Sigmoid colon (tissue), 7 donors: ENCODE measurements at places on chromosomes 12 and 14. TPM values are rescaled to one million over a fixed set of nuclear protein-coding genes. Genes with fewer than 3 reads are reported as not detected.

DNA sequence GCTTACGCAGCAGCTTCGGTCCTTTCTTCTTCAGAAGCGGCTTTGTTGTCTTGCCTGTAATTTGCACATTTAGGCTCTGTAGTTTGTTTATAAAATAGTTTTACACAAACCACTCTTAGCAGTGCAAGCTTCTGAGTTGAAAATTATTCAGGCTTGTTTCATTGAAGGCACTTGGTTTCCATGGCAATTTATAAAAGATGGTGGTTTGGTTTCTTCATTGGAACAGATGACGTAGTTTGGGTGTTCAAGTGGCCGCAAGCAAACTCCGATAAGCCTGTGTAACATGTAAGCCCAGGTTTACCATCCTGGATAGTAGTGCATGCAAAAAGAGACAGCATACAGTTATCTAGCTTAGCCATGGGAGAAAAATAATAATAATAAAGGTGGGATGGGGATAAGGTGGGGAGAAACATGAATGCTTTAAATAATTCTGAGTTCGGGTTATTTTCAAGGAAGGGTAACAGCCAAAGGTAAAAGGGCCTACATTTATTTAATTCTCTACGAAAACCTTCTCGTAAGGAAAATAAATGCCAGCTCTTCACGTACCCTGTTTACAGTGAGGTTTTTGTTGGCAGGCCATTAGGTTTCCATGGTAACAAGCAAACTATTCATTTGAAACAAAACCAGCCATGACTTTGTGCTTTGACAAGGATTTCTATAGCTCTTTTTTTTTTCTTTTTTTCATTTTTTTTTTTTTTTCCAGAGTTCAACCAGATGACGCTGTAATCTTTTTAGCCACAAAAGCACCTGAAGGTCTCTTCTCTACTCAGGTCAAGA lies 189.6 kb upstream of the RPL10L start:
- no peak for DNase-seq
- H3K27ac ChIP-seq: no peak overlapping the region
- H3K4me1 ChIP-seq: no peaks in the 10 kb centered on the region
- H3K4me3 ChIP-seq: no peak overlapping the region

GMPR2 gene
- 44.9 TPM for total RNA-seq

PROX2 gene
- not detected for total RNA-seq

TRHDE gene
- 2.9 TPM for total RNA-seq

SCYL2 gene
- 97.3 TPM for total RNA-seq

OSGEP gene
- total RNA-seq: 41.3 TPM

GRCh38 chr12:106791531-106791930 lies 17.0 kb downstream of the RIC8B start:
- no peak overlapping the region for H3K4me3 ChIP-seq
- no peaks in the 10 kb centered on the region for H3K27me3 ChIP-seq
- H3K27ac ChIP-seq: no peak overlapping the region
- H3K4me1 ChIP-seq: no peaks in the 10 kb centered on the region

- peaks cover 19% of the 10 kb centered on the region for H3K27me3 ChIP-seq
- H3K36me3 ChIP-seq: no peaks in the 10 kb centered on the region
- DNase-seq: no peak
- no peak overlapping the region for H3K27ac ChIP-seq
- H3K4me1 ChIP-seq: no peaks in the 10 kb centered on the region
Measured at GRCh38 chr12:124302241-124302806, 7.4 kb downstream of the RFLNA start.

RPGRIP1 gene
- 0.27 TPM for total RNA-seq

- peaks cover 81% of the 10 kb centered on the region for H3K4me1 ChIP-seq
- no peaks in the 10 kb centered on the region for H3K27me3 ChIP-seq
- H3K27ac ChIP-seq: peak overlapping the region; percentile 81
- peaks cover 36% of the 10 kb centered on the region for H3K36me3 ChIP-seq
- DNase-seq: no peak
- H3K4me3 ChIP-seq: no peak overlapping the region
Measured at GRCh38 chr14:73726025-73726961, 12.1 kb upstream of the PNMA1 start.

GRCh38 chr14:71964716-71965115 lies 32.5 kb downstream of the RGS6 start:
- no peaks in the 10 kb centered on the region for H3K36me3 ChIP-seq
- H3K27me3 ChIP-seq: no peaks in the 10 kb centered on the region
- H3K4me1 ChIP-seq: no peaks in the 10 kb centered on the region
- DNase-seq: no peak
- no peak overlapping the region for H3K4me3 ChIP-seq

TCL1B gene
- total RNA-seq: not detected

LRRC10 gene
- not detected for total RNA-seq

- no peak overlapping the region for H3K4me3 ChIP-seq
- H3K27me3 ChIP-seq: no peaks in the 10 kb centered on the region
- no peak overlapping the region for H3K27ac ChIP-seq
- H3K4me1 ChIP-seq: no peaks in the 10 kb centered on the region
- DNase-seq: no peak
- H3K36me3 ChIP-seq: no peaks in the 10 kb centered on the region
Measured at GRCh38 chr14:104072586-104072985, 12.9 kb upstream of the ASPG start.

DNA sequence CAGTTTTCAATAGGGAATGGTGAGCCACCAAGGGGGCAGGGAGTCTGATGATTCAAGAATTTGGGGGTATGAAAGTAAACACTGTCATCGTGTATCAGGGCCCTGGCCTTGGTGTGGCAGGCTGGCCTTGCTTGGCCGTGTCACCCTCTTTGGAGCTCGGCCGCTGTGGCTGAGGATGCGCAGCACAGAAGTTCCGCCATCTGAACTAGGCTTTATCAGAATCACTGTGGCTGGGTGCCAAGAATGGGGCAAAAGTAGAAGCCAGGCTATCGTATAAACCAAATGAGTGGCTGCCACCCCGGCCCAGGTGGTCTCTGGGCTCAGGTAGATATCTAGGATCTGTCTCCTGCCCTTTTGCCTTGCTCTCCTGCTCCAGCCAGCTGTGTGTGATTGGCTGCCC lies 137.4 kb downstream of the PAPOLA start:
- no peak for DNase-seq
- no peaks in the 10 kb centered on the region for H3K27me3 ChIP-seq
- no peak overlapping the region for H3K4me3 ChIP-seq
- H3K27ac ChIP-seq: no peak overlapping the region
- H3K36me3 ChIP-seq: no peaks in the 10 kb centered on the region

- no peaks in the 10 kb centered on the region for H3K27me3 ChIP-seq
- H3K36me3 ChIP-seq: peaks cover 10% of the 10 kb centered on the region
- no peaks in the 10 kb centered on the region for H3K4me1 ChIP-seq
- no peak for DNase-seq
Measured at GRCh38 chr14:96576359-96576758, 74.2 kb downstream of the PAPOLA start.

KRT74 gene
- not detected for total RNA-seq

- no peak overlapping the region for H3K27ac ChIP-seq
- DNase-seq: peak; percentile 29
- no peak overlapping the region for H3K4me3 ChIP-seq
- peaks cover 17% of the 10 kb centered on the region for H3K27me3 ChIP-seq
- H3K36me3 ChIP-seq: no peaks in the 10 kb centered on the region
Measured at GRCh38 chr14:100577986-100578431, 9.2 kb downstream of the BEGAIN start.

GLT8D2 gene
- 17.1 TPM for total RNA-seq

GRCh38 chr12:69988481-69989321 lies 163.7 kb downstream of the MYRFL start:
- DNase-seq: no peak
- H3K36me3 ChIP-seq: no peaks in the 10 kb centered on the region
- no peaks in the 10 kb centered on the region for H3K27me3 ChIP-seq
- H3K4me3 ChIP-seq: peak overlapping the region; percentile 8

- DNase-seq: no peak
- H3K36me3 ChIP-seq: no peaks in the 10 kb centered on the region
- no peak overlapping the region for H3K4me3 ChIP-seq
- peaks cover 6% of the 10 kb centered on the region for H3K4me1 ChIP-seq
- H3K27ac ChIP-seq: no peak overlapping the region
Measured at GRCh38 chr14:70709726-70710382, 68.1 kb downstream of the TTC9 start.

DNA sequence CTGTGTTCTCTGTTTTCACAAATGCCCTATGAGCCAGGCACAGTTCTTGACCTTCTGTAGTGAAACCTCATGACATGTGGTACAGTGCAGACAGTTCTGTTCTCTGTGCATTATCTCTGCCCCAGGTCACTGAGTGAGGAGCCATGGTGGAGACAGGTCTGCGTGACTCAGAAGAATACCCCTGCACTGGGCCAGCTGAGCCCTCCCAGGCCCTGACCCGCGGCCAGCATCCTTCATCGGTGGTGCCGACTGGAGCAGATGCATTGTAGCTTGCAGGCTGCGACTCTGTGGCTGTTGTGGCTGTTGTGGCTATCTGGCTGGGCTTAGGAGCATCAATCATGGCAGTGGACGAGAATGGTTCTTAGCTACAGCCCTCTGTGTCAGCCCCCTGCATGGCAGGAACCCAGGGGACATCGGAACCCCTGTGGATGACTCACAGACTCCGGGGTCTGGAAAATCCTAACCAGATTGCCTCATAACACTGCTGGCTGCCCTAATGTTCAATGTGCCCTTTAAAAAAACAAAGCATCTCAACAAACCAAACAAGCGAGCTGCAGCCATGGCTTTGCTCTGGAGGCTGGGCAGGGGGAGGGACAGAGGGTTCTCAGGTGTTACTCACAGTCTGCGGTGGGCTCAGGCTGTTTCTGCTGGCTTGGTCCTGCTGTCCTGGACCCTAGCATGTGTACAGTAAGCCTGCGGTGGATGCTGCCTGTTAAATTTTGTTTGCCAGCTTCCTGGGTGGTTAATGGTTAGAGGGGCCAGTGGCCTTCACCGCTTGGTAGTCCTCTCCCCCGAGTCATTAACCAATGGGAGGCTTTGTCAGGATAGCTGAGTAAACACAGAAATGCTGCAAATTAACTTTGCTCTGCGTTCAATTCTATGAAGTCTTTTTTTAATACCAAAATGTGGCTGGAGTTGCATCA lies at the start of gene SERPINA6:
TSS of gene SERPINA6 (minus strand) at position 689 of the 923 bp plus-strand sequence. CDS start 8,688 bp downstream, outside the sequence.
- no peak within 1 kb of the TSS for H3K27ac ChIP-seq
- H3K27me3 ChIP-seq: no peaks in the 10 kb centered on the region
- H3K4me3 ChIP-seq: no peak within 1 kb of the TSS
- no peaks in the 10 kb centered on the region for H3K36me3 ChIP-seq
- no peaks in the 10 kb centered on the region for H3K4me1 ChIP-seq
- no peak for DNase-seq

- no peaks in the 10 kb centered on the region for H3K27me3 ChIP-seq
- no peak overlapping the region for H3K4me3 ChIP-seq
- no peaks in the 10 kb centered on the region for H3K4me1 ChIP-seq
- no peak overlapping the region for H3K27ac ChIP-seq
- no peak for DNase-seq
- no peaks in the 10 kb centered on the region for H3K36me3 ChIP-seq
Measured at GRCh38 chr12:14920475-14921126, 17.7 kb downstream of the ERP27 start.

- no peak for DNase-seq
- no peaks in the 10 kb centered on the region for H3K4me1 ChIP-seq
- no peaks in the 10 kb centered on the region for H3K27me3 ChIP-seq
- no peak overlapping the region for H3K4me3 ChIP-seq
- H3K27ac ChIP-seq: no peak overlapping the region
- H3K36me3 ChIP-seq: no peaks in the 10 kb centered on the region
Measured at GRCh38 chr14:57058319-57058718, 210.4 kb downstream of the EXOC5 start.

GLIPR1L2 gene
- total RNA-seq: 3.0 TPM

- no peak for DNase-seq
- no peak overlapping the region for H3K27ac ChIP-seq
- H3K27me3 ChIP-seq: no peaks in the 10 kb centered on the region
- no peaks in the 10 kb centered on the region for H3K36me3 ChIP-seq
- H3K4me1 ChIP-seq: no peaks in the 10 kb centered on the region
Measured at GRCh38 chr14:43001731-43002130, 1395.1 kb downstream of the LRFN5 start.

DNA sequence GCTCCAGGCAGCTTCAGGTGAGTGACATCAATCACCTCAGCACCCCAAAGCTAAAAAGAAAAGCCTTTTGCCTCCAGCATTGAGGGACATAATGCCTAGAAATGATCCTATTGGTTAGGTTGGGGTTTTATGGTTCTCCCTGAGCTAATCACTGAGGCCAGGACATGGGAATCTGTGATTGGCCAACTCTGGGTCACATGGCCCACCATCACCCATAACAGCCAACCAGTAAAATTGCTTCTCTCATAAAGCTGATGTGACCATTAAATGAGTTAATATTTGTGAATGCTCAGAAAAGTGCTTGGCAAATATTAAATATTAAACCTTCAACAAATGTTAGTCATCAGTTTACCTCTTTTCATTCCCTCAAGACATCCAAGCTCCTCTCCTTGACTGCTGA lies 60.2 kb downstream of the TBX3 start:
- no peak overlapping the region for H3K27ac ChIP-seq
- no peaks in the 10 kb centered on the region for H3K4me1 ChIP-seq
- no peaks in the 10 kb centered on the region for H3K36me3 ChIP-seq
- H3K4me3 ChIP-seq: no peak overlapping the region
- H3K27me3 ChIP-seq: no peaks in the 10 kb centered on the region

GRCh38 chr12:65015850-65016249 lies 105.3 kb downstream of the WIF1 start:
- no peaks in the 10 kb centered on the region for H3K36me3 ChIP-seq
- H3K4me3 ChIP-seq: no peak overlapping the region
- no peak for DNase-seq
- H3K4me1 ChIP-seq: no peaks in the 10 kb centered on the region

- peaks cover 40% of the 10 kb centered on the region for H3K4me1 ChIP-seq
- no peak for DNase-seq
- H3K36me3 ChIP-seq: no peaks in the 10 kb centered on the region
- H3K27ac ChIP-seq: no peak overlapping the region
- peaks cover 26% of the 10 kb centered on the region for H3K27me3 ChIP-seq
Measured at GRCh38 chr12:107322063-107322462, 228.7 kb upstream of the CRY1 start.

DDHD1 gene
- total RNA-seq: 19.7 TPM

DNA sequence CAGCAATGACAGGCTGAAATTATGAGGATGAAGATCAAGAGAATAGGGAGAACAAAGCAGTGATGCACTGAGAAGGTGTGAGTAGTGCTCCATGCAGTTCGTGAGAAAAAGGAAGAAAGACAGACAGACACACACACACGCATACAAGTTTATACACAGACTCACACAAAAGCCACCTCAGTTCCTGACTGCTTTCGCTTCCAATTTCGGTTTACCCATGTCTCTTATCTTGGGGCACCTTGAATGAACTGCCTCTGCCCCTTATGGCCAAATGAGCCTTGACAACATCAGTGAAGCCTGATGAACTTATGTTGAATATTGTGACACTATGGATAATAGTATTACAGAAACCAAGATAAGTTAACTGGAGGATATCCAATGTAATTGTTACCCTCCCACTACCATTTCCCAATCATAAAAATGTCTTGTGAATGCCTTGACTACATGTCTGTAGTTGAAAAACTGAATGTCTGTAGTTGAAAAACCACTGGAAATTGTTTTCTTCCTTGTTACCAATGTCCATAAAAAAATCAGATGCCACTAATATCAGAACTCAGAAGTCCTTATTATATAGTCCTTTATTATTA lies 380.4 kb upstream of the DDHD1 start:
- peaks cover 17% of the 10 kb centered on the region for H3K4me1 ChIP-seq
- H3K4me3 ChIP-seq: no peak overlapping the region
- H3K36me3 ChIP-seq: no peaks in the 10 kb centered on the region

FGF23 gene
- not detected for total RNA-seq

KCNC2 gene
- total RNA-seq: 0.41 TPM

- no peak overlapping the region for H3K4me3 ChIP-seq
- no peak for DNase-seq
- no peak overlapping the region for H3K27ac ChIP-seq
- no peaks in the 10 kb centered on the region for H3K36me3 ChIP-seq
Measured at GRCh38 chr12:68180792-68181744, 21.5 kb upstream of the IFNG start.
